ENCODE measurements at places on chromosomes 7 and 10.

DNA sequence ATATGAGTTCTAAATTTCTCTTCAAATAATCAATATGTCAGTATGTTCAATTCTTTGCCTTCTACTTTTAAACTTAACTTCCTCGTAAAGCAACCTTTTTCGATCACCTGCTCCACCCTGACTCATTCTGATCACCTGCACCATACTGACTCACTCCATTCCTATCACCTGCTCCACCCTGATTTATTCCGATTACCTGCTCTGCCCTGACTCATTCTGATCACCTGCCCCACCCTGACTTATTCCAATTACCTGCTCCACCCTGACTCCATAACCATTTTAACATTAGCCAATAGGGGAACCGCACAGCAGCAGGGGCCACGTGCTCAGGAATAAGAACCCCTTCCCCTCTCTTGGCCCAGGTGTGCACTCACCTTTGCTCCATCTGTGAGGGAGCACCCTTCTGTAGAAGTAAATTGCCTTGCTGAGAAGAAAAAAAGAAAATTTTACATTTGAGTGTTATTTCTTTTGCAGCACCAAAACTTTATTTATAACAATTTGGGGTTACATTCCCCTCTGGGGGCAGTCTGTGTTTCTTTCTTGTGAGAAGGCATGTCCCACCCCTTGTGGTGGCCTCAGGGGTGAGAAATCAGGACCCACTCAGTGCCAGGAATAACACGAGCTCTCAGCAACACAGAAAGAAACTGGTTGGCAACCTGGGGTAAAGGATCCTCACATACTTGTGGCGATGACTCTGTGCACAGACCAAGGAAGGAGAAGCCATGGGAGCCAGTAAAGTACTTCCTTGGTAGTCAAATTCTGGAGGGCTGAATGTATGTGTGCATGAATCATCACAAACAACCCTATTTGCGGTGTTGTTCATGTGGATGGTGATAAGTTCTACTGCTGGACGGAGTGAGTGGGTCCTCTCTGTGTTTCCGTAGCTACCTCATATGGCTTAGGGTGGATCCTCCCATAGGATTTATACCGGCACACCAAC lies 29.4 kb upstream of the PPP1R9A start:
- no peak for DNase-seq

GRCh38 chr7:68700414-68700813 lies 897.9 kb upstream of the AUTS2 start:
- no peak for DNase-seq

GRCh38 chr7:4629287-4629895 lies 52.7 kb upstream of the FOXK1 start:
- DNase-seq: no peak

DNA sequence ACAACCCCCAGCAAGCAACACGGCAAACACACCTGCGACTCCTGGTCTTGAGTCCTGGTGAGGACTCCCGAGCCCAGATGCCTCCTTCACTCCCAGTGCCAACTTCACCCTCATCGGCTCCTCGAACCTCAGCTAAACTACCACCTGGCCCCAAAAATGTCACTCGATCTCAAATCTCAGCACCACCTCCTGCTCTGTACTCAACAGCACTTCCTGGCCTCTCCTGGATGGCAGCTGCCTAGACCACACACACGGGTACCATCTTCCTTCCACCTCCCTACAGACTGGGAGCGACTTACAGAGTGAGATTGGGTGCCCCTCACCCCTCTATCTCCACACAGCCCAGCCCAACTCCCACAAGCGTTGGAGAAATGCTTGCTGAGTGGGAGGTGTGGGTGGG lies 123.9 kb upstream of the MGMT start:
- DNase-seq: no peak

DNA sequence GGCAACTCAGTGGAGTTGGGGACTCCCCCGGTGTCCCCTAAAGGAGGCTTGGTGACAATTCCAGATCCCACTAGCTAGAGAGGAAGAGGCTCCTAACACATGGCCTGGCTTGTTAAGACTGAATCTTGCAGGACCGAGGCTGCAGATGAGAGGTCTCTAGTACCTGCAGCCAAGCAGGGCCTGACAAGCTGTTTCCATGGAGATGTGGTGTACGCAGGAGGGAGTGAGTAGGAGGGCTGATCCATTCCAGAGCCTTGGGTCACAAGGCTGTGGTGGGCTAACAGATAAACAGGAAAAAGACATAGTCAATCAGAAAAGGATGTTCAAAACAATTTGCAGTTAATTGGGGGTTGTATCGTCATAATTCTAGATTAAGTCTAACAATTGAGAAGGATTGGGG lies 77.3 kb upstream of the MKLN1 start:
- no peak for DNase-seq

- no peak for DNase-seq
These were observed 4.6 kb upstream of the NOM1 start for GRCh38 chr7:156944876-156945275.

DNA sequence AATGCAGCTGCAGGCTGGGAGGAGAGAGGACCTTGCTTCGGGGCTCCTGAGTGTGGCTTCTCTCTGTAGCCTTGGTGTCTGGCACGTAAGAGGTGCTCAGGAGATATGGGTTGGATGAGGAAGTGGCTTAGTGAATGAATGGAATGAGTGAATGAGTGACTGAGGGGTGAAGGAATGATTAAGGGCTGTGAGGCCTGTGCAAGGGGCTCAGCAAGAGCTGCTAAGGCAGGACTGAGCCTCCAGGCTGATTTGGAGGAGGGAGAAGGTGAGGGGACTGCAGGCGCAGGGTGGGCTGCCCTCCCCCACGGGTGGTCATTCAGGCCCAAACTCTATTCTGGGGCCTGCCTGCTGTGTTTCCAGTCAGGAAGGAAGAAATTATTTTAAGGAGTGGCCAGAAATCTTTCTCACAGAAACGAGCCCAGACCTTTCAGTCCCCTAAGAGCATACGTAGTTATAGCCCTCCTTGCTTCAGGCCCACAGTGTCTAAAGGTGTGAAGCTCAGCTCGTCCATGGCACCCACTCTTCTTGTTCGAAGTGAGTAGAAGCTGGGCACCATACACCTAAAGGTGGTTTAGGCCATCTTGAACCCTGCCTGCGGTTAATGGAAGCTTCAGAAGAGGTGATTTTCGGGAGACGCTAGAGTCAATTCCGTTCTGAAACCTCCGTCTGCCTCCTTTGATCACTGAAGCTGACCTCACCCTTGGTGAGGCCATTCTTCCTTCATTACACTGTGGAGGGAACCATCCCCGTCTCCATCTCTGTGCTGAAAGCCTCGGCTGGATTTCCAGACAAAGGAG lies 49.5 kb upstream of the SAMD8 start:
- DNase-seq: no peak

DNA sequence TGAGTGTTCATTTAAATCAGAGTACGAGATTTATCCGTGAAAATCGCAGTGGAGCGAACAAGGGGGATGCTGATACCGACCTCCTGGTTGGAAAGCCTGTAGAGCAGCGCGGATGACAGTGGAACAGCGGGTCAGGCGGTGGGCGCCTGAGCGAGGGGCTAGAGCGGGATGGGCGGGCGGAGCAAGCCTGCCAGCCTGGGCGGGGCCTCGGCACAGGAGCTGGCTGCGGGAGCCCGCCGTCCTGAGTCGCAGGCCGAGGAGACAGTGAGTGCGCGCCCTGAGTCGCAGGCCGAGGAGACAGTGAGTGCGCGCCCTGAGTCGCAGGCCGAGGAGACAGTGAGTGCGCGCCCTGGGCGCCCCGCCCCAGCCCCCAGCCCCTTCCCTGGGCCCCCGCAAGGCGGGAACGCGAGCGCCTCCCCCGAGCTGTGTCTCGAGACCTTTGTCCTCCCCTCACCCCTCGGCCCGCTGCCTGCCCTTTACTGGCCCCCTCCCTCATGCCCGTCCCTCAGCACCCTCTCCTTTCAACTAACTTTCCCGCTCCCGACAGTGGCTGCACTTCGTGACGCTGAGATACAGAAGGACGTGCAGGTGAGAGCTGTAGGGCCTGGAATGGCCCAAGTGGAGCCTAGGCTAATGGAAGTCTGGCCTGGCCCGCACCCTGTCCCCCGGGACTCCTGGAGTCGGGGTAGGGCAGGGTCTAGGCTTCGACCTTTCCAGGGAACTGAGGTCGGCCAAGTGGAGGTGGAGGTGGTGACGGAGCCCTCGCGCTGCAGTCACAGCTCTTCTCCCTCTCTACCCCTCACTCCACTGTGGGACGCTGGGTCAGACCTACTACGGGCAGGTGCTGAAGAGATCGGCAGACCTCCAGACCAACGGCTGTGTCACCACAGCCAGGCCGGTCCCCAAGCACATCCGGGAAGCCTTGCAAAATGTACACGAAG lies at the start of gene AS3MT:
AS3MT (plus strand) TSS at position 213 of the 941 bp plus-strand sequence; CDS start at position 336, 123 bp downstream.
- peak; percentile 46 for DNase-seq

- no peak for DNase-seq
These were observed 3.6 kb downstream of the ELN start for GRCh38 chr7:74031403-74032190.

DNA sequence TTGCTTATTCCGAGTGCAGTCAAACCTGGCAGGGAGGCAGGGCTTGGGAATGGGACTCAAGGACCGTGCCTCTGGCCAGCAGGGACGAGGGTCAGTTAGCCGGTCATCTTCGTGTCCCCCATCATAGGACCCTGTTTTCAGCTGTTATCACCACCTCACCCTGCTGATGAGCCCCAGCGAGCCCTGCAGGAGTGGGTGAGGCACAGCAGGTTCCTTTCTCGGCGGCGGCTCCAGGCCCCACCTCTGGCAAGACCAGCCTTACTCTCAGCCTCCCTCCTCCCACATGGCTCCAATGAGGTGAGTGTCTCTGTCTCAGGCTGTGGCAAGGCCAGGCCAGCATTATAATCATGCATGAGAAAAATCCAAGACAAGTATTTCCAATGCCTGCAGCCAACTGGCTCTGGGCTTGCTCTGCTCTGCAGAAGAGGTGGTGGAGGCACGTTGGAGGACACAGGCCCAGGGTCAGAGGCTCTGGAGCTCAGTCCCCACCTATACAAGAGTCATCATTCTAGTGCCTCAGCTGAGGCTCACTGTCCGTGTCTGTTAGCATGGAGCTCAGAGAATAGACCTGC lies 15.7 kb downstream of the PKD1L1 start:
- no peak for DNase-seq

DNA sequence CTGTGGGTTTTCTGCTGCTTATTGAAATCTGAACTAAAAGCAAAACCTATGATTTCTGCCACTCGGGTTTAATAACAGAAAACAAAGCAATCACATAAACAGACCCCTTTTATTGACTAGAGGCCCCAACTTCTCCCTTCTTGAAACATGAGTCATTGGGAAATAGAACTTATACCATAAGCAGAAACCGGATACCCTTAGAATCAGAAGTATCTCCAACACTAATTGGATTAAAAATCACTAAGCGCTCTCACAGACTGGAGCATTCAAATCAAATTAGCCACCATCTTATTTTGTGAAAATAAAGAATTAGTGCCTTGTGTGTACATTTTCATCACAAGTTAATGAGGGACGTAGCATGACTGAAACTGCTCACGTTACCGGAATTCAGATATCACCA lies 206.9 kb downstream of the WDR11 start:
- DNase-seq: no peak

GRCh38 chr7:111540199-111540815 lies 22.0 kb downstream of the IMMP2L start:
- no peak for DNase-seq

DNA sequence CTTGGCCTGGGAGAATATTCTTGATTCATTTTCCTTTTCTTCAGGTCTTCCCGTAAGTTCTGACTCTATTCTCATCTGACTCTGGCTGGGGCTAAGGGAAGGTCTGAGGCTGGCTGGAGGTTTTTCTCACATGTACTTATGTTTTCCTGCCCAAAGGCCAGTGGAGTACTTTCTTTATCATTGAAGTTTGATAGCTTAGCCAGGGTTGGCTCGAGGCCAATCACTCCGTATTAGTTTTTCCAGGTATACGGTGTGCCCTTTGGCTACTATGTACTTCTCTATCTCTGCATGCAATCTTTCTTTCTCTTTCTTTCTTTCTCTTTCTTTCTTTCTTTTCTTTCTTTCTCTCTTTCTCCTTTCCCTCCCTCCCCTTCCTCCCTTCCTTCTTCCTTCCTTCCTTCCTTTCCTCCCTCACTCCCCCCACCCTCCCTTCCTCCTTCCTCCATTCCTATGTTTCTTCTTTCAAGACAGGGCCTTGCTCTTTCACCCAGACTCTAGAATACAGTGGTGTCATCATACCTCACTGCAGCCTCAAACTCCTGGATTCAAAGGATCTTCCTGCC lies 26.8 kb upstream of the VKORC1L1 start:
- DNase-seq: no peak

GRCh38 chr7:107687656-107688055 lies 27.0 kb downstream of the SLC26A4 start:
- DNase-seq: no peak

All from hematopoietic multipotent progenitor cell treated with erythropoietin and hydrocortisone succinate and interleukin-3 and kit ligand, for 6 days (in vitro differentiated cells).